Astrocyte of the hippocampus (primary cell): ENCODE measurements at places on chromosomes 7 and 10.
A peak's percentile ranks its signal among the peaks of the same experiment; 100 is the strongest.

DNA sequence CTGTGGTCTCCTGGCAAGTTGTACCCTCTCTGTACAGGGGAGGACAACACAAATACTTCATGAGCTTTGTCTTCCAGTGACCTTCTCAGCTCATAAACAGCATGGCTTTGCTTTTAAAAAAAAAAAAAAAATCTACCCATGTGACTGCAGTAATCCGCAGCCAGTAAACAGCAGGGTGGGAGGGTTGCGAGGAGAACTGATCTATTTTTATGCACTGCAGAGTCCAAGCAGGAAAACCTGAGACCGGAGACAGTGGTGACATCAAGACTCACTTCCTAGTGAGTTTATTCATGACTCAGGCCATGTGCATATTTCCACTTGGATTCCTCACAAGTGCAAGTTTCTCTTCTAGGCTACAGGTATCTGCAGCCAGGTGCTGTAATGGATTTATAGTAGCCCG lies 127.9 kb downstream of the NRF1 start:
- peak; percentile 11 for DNase-seq

- DNase-seq, result peak; percentile 64
These were observed 14.0 kb upstream of the GTPBP4 start for GRCh38 chr10:974038-974784.

DNA sequence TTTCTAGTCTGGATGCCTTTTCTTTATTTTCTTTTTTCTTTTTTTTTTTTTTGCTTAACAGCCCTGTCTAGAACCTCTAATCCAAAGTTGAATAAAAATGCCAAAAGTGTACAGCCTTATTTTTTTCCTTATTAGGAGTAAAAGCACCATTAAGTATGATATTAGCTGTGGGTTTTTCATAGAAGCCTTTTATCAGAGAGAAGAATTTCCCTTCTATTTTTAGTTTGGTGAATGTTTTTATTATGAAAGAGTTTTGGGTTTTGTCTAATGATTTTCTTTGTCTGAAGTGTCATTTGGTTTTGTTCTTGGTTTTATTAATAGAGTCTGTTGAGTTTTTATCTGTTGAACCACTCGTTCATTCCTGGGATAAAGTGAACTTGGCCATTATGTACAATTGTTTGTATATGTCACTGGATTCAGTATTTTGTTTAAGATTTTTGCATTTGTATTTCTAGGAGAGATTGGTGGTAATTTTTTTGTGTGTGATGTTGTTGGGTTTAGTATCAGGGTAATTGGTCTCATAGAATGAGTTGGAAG lies 49.5 kb downstream of the PALS2 start:
- no peak for DNase-seq

DNA sequence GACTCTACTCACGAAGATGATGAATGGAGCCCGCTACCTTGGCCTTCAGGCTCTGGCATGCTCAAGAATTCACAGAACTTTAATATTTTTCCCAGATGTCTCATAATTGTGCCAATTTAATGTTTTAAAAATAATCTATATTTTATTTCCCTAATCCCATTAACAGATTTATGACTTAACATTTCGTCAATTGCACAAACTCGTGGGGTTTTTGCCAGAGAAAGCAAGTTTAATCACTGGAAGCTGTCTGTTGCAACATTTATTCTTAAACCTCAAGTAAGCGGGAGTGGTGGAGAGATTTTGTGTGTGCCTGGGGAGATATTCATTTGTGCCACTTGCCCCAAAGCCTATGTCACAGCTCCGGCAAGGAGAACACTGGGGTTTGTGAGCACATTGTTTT lies 117.9 kb downstream of the TEX36 start:
- DNase-seq, result no peak

DNA sequence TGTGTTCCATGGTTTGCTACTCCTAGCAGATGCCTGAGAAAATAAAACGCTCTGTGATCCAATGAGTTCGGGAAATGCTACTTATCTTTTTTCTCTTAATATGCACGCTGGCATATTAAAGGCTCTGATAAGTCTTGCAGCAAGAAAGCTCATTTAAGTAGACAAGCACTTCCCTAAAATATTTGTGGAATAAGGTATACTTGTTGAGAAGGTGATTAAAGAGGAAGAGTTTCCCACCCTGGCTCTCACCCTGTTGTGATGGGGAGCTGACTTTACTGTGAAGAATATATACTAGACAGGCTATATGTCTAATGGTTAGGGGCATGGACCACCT lies 279.4 kb downstream of the RPS24 start:
- no peak for DNase-seq

- DNase-seq, result no peak
These were observed 38.6 kb downstream of the TMEM106B start for GRCh38 chr7:12249706-12250105.

- DNase-seq, result no peak
These were observed 148.1 kb downstream of the SLC25A13 start for GRCh38 chr7:96173781-96174180.

- peak; percentile 81 for DNase-seq
These were observed at the start of gene RNLS for GRCh38 chr10:88582806-88583583. TSS of gene RNLS (minus strand) at chr10:88583318.

- no peak for DNase-seq
These were observed 361.6 kb upstream of the GRM3 start for GRCh38 chr7:86282014-86282682.

DNA sequence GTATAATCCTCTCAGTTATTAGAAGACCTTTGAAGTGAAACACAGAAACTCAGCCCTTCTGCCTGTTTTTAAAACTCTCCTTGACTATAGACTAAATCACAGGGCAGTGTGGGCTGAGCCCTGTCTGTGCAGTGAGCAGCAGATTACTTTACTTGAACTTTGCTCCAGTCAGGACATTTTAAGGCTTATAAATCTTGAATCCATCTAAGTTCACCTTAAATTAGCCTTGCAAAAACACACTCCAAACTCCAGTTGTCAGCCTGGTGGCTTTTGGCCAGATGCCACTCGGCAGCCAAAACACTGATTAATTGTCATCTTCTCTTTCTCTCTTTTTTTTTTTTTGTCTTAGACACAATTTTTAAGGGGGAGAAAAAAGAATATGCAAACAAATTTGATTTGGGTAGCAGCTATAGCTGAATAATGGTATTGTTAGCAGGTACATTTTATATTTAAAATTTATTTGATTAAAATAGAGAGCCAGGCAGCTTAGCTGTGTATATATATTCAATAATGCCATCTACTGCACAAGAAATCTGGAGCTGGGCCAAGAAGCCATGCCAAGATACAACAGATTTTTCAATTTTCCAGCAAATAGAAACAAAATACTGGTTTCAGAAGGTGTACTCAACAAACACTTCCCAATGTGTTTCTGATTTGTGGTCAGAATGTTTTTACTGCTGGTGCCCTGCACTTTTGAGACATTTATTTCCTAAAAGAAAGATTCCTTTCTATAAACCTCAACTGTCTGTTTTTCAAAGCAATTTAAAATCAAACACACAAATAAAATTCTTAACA lies 247.7 kb downstream of the TFEC start:
- peak; percentile 23 for DNase-seq

DNA sequence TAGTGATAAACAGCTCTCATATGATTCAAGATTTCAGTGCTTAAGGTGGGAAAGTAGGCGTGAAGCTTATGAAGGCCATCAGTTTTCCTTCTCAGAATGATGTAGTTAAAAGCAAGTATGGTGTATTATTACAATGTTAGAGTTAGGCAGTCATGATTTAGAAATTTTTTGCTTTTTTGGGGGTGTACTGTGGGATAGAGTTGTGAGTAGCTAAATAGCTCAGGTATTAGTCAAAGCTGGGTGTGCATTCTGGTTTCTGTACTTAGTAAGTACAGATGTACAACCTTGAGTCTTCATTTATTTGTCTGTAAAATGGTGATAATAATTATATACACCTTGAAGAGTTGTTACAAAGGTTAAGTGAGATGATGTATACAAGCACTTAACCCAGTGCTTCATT lies 52.2 kb downstream of the R3HCC1L start:
- DNase-seq, result no peak

- DNase-seq, result peak; percentile 50
These were observed 46.7 kb downstream of the PKD1L1 start for GRCh38 chr7:47901542-47901941.

DNA sequence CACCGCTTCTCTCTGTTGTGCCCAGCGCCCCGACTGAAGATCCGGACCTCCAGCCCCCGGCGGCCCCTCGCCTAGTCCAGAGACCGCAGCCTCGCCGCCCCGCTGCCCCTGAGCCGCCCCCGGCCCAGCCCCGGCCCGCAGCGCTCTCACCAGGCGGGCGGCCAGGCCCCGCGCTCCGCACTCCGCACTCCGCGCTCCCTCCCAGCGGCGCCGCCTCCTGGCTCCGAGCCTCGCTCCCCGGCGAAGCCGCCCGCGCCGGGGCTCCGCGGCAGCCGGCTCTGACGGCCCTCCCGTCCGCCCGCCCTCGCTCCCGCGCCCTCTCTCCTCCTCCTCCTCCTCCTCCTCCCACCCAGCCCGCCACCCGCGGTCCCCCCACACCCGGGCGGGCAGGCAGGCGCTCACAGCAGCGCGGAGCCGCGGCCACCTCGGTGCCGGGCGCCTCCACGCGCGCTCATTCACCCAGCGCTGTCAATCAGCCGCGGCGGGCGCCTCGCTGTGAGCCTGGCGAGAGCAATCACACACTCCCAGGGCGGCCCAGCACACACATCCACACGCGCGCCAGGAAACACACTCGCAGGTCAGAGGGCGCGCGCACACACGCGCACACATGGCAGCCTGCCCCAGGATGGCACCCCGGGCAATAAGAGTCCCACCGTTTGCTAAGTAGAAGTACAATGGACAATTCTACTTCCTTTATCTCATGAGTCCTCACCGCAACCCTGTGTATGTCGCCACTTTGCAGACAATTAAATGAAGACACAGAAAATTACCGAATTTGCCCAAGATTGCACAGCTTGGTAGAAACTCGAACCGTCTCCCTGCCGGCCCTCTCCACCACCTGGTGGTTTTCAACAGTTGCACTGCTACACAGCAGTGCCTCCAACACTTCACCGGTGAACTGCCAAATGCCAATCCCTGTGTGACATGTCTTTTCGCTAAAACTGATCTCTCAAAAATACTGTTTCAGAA lies at the start of gene PRRT4:
Gene PRRT4, minus strand, starts transcription at position 280 of the 969 bp plus-strand sequence.
- peak; percentile 57 for DNase-seq
